ENCODE measurements at places on chromosomes 2 and 18. TPM values are rescaled to one million over a fixed set of nuclear protein-coding genes. Genes with fewer than 3 reads are reported as not detected.

The SLC35F6 gene
- total RNA-seq = 17.5 TPM

GRCh38 chr2:12261986-12262680 is 454.6 kb upstream of the TRIB2 start:
- DNase-seq = no peak

GRCh38 chr2:203578759-203579643 is 43.9 kb upstream of the RAPH1 start:
- DNase-seq = no peak

DNA sequence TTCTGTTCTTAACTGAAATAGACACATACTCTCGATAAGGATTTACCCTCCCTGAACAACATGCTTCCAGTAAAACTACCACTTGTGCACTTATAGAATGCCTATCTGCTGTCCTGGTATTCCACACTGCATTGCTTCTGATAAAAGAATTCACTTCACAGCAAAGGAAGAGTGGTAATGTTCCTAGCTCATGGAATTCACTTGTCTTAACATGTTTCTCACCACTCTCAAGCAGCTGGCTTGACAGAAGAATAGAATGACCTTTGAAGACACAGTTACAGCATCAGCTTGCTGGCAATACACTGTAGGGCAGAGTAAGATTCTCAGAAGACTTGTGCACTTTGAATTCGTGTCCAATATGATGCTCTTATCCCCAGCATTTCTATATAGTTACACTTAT is 524.1 kb upstream of the CNTNAP5 start:
- DNase-seq = no peak

- no peak for DNase-seq
Measured at GRCh38 chr2:105125428-105125827, 87.6 kb downstream of the MRPS9 start.

The TMEM178A gene
- total RNA-seq = 26.9 TPM

DNA sequence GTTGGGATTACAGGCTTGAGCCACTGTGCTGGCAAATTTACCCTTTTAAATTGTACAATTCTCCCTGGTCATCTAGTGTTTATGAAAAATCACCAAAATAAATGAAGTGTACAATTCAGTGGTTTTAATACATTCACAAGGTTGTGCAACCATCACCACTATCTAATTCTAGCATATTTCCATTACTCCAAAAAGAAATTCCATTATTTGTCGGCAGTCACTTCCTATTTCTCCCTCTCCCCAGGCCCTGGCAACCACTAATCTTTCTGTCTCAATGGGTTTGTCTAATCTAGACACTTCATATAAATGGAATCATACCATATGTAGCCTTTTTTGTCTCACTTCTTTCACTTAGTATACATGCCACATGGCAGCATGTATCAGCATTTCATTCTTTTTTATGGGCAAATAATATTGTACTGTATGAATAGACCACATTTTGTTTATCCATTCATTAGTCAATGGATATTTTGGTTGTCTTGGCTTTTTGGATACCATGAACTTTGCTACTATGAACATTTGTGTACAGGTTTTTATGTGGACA is 12.6 kb upstream of the POLE4 start:
- no peak for DNase-seq

DNA sequence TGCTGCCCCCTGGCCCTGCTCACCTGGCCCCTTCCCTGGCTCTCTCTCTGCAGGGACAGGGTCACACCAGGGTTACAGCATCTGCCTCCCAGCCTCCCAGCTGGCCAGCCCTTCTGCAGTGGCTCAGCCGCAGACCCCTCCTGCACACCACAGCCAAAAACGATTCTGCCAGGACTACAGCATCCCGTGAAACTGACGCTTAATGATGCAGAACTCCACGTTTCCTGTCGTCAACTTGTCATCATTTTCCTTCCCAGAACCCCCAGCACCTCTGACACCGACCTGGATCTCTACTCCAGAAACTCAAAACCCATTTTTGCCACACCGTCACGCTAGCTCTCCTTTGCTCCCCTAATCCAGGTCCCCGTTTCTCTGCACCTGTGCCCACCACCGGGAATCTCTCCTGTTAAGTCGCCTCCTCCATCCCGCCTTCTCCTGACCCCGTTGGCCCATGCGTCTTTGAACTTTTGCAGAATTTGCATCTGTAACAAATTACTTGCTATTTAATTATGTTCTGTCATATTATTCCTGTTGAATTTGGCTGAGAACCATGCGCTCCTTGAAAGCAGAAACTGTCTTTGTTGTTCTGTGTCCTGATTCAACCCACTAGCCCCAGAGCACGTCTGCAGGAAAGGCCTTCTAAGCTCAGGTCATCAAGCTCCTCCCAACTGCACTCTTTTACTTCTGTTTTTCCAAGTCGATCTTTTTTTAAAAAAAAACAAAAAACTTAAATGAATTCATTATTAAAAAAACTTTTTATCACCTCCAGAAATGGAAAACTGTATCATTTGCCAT is 173.2 kb upstream of the COPS8 start:
- DNase-seq = no peak

The CLEC4F gene
- total RNA-seq = not detected

The LYPD1 gene
- total RNA-seq = 24.5 TPM

The B3GNT7 gene
- total RNA-seq = 0.82 TPM

The CFAP221 gene
- total RNA-seq = 7.3 TPM

DNA sequence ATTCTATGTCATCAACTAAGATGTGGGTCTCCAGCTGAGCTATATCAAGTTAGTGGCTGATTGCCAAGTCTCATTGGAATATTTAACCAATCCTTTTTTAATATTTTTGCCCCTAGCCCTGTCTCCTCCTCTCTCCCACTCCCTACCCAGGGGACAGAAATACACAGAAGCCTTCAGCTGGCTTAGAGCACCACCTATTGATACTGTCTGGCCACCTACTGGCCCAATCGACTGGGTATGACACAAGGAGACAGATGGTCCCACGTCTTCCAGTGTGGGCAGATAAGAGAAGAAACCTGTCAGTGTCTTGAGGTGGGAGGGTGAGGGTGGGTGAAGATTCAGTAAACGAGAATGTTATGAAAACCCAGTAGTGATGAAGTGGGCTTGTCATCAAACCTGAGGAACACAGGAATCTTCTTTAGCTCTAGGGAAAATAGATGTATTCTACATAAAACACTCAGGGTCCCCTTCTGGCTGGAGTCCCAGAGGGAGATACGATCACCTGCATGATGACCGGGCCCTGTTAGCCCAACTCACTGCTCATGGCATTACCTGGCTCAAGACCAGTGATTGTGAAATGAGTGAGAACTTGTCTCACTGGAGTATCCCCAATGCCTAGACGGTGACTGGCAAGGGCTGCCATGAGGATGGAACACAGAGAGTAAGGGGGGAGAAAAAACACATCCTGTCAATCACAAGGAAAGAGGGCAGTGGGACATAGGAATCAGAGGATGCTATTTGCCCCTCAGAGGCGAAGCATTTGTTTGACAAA is 26.7 kb downstream of the POLR1A start:
- peak; percentile 43 for DNase-seq

DNA sequence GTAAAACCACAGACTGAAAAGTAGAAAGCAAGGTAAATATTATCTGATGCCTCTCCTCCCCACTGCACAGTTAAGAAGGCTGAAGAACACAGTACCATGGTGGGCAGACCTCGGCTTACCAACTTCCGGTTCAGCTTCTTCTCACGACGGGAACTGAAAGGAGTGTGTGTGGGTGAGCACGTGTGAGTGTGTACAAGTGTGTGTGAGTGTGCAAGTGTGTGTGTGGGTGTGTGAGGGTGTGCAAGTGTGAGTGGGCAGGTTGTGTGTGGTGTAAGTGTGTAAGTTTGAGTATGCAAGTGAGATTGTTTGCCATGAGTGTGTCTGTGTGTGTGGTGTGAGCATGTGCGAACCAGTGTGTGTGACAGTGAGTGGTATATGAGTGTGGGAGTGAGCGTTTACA is 103.5 kb downstream of the ADD2 start:
- DNase-seq = no peak

DNA sequence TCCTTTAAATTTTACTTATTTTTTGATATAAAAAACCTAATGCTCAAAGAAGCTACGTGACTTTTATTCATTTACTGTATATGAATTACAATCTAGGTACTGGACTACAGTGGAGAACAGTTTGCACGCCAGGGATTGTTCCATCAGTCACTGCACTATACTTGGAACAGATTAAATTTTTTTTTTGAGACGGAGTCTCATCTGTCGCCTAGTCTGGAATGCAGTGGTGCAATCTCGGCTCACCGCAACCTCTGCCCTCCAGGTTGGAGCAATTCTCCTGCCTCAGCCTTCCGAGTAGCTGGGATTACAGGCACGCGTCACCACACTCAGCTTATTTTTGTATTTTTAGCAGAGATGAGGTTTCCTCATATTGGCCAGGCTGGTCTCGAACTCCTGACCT is 330.0 kb upstream of the SLC14A2 start:
- DNase-seq = no peak

DNA sequence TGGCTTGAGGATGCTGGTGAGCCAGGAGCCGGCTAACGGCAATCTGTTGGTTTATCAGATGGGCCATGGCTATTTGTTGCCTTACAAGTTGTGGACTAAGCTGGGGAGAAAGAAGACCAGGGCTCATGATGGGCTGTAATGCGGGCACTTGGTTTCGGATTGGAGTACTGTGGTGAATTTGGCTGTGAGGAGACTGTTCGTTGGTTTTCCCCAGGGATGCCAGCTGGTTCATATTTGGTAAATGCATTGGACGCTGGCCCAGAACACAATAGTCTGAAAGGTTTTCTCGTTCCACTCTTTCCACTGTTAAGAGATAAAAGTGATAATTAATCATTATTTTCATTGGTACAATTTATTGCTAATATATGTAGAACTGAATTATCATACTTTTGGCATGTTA is 108.9 kb downstream of the SATB2 start:
- no peak for DNase-seq

The OSR1 gene
- 3.7 TPM for total RNA-seq

GRCh38 chr2:25098670-25099486 is 57.0 kb downstream of the EFR3B start:
- no peak for DNase-seq

GRCh38 chr18:58556331-58557007 is 72.4 kb downstream of the ALPK2 start:
- no peak for DNase-seq

The SP140 gene
- 0.82 TPM for total RNA-seq

GRCh38 chr18:7755753-7756475 is 188.8 kb downstream of the PTPRM start:
- no peak for DNase-seq

- no peak for DNase-seq
Measured at GRCh38 chr18:54867131-54867530, 38.9 kb downstream of the RAB27B start.

DNA sequence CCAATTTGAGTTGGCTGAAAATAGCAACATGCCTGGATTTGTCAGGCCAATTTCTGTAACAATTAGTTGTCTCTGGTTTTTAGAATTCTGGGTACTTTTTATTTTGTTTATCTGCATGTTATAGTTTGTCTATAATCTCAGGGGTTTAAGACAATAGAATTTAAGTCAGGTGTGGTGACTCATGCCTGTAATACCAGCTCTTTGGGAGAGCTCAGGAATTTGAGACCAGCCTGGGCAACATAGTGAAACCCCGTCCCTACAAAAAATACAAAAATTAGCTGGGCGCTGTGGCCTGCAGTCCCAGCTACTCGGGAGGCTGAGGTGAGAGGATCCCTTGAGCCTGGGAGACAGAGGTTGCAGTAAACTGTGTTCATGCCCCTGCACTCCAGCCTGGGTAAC is 114.4 kb upstream of the GLS start:
- no peak for DNase-seq

DNA sequence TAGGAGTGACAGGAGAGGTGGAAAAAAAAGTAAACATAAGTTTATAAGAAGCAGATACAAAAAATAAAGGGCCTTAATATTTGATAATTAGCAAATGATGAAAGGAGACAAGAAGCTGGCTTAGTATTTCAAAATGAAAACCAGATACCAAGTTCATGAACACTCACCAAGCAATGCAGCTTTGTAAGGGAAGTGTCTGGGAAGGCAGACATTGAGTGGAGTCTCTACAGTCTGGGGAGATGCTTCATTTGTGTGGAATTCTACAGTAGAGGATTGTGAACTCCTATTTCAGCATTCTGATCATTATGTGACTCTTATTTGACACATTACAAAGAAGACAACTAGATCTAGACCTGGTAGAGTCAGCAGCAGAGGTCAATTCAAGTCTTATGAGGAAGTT is 1072.7 kb downstream of the DSC3 start:
- DNase-seq = no peak

- DNase-seq = peak; percentile 45
Measured at GRCh38 chr2:191691016-191691735, 13.2 kb downstream of the NABP1 start.

The ZNF385B gene
- 7.7 TPM for total RNA-seq

The LAMA1 gene
- total RNA-seq = 12.2 TPM

The CAPN14 gene
- 0.82 TPM for total RNA-seq

The QPCT gene
- total RNA-seq = 22.0 TPM

DNA sequence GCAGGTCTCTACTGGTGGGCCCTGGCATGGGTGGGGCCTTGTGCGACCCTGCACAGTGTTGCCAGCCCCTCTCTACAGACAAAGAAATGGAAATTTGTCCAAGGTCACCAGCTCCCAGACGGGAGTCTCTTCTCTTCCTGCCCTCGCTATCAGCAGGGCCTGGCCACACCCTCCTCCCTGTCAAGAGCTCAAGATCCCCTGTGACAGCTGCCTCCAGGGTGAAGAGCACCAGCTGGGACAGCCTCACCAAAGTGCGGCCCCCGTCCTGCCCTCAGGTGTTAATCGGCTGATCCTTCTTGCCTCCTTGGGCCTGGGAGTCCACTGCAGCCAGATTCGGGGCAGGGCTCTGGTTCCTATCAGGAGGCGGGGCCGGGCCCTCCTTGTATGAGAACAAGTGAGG is 259.1 kb downstream of the TWIST2 start:
- no peak for DNase-seq

- DNase-seq = no peak
Measured at GRCh38 chr18:32760391-32760790, 12.4 kb downstream of the KLHL14 start.

GRCh38 chr2:29117636-29118303 is 2.6 kb downstream of the CLIP4 start:
- DNase-seq = no peak

DNA sequence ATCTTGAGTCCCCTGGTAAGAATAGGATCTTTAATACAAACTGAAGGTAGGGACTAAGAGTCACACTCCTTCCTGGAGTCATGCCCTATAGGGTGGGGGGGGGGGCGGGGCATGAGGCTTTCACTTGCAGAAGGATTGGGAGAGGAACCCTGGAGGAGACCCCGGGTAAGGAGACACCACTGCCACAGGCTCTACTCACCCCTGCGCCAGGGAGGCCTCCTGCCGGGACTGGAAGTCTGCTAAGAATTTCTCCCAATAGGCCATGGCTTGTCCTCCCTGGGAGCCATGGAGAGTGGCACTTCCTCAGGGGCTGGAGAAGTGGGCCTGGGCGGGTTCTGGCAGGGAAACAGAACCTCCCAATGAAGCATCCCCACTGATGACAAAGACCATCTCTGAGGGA is 645.3 kb upstream of the RAB6C start:
- no peak for DNase-seq

The AMMECR1L gene
- 11.0 TPM for total RNA-seq

GRCh38 chr2:170122883-170123547 is 54.9 kb upstream of the MYO3B start:
- no peak for DNase-seq

The HJURP gene
- 2.0 TPM for total RNA-seq
